MG63 (cell line): ENCODE measurements at places on chromosomes 1 and 21. TPM values are rescaled to one million over a fixed set of nuclear protein-coding genes. Genes with fewer than 3 reads are reported as not detected.

- no peak for DNase-seq
These were observed 149.1 kb downstream of the GREM2 start for GRCh38 chr1:240462766-240463395.

GBP2 gene
- 2.2 and 2.3 TPM in 2 replicates for total RNA-seq

GRCh38 chr1:17892225-17892624 is 137.1 kb downstream of the ACTL8 start:
- no peak for DNase-seq

DNA sequence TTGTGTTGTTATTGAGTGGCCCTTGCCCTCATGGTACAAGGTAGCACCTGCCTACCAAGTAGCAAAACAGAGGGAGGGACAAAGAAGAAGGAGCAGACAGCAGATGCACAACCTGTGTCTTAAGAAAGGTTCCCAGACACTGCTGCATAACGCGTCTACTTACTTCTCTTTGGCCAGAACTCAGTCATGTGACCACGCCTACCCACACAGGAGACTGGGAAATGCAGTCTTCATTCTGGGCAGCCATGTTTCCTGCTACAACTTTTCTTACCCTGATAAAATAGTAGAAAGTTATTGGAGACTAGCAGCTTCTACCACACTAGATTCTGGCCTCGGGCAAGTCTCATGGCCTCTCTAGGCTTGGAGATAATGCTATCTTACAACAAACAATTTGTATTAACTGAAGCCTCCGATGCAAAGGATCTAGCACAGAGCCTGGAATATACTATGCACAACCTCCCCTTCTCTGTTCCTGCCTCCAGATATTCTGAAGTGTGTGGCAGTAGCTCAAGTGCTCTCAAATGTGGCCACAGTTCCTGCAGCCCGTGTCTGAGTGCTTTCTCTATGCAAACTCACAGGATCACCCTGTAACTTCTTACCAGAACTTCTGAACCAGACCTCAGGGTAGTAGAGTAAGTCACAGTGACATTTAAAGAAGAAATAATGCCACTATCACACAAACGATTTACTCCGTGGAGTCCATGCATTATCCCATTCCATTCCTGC is 34.1 kb upstream of the BTG2 start:
- no peak for DNase-seq

DNA sequence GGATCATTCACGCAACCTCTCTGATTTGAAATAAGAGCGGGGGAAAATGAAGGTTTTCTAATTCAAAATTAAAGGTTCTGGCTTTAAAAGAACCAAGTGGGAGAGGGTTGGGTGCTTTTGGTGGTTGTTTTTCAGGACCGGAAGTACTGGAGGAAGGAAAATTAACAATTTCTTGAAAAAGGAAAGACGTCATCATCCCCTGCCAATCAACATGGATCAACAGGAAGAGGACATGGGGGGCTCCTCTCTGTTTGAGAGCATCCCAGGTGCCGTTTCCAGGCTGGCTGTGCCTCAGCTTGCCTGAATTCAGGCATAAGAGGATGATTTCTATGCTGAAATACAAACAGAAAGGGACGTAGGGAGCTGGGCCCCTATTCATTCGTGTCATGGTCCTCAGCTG is 21.6 kb upstream of the NID1 start:
- no peak for DNase-seq

DNA sequence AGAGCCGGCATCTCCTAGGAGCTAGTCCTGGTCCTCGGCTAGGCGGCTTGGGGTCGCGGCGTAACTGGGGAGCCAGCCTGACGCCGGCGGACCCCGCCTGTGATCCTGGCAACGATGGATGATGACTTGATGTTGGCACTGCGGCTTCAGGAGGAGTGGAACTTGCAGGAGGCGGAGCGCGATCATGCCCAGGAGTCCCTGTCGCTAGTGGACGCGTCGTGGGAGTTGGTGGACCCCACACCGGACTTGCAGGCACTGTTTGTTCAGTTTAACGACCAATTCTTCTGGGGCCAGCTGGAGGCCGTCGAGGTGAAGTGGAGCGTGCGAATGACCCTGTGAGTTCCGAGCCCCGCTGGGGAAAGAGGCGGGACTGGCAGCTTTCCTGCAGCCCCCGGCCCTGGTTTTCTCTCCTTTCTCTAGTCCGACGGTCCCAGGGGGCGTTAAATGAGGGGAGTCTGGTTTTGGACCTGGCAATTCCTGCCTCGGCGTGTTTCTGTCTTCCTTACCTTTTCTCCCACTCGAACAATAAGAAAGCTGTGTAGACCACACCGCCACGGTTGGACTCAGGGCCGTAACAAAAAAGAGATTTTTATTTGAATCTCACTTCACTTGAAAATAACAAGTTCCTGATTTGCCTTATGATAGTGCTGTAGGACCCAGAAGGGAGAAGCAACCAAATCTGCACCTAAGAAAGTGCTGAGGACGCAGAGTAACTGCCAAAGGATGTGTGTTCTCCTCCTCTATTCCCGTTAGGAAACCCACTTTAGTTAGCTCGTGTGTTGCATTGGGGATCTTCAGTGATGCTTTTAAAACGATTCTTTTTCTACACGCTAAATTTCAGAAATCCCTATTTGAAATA is at the start of gene SPRTN:
Gene SPRTN (plus strand): TSS at position 24 of the 859 bp plus-strand sequence. CDS start 91 bp downstream, at position 115.
- DNase-seq, result no peak

LCE2A gene
- not detected in 2 replicates for total RNA-seq

CHIT1 gene
- not detected in 2 replicates for total RNA-seq

GRCh38 chr1:24051206-24051945 is 60.6 kb downstream of the MYOM3 start:
- DNase-seq, result no peak

DNA sequence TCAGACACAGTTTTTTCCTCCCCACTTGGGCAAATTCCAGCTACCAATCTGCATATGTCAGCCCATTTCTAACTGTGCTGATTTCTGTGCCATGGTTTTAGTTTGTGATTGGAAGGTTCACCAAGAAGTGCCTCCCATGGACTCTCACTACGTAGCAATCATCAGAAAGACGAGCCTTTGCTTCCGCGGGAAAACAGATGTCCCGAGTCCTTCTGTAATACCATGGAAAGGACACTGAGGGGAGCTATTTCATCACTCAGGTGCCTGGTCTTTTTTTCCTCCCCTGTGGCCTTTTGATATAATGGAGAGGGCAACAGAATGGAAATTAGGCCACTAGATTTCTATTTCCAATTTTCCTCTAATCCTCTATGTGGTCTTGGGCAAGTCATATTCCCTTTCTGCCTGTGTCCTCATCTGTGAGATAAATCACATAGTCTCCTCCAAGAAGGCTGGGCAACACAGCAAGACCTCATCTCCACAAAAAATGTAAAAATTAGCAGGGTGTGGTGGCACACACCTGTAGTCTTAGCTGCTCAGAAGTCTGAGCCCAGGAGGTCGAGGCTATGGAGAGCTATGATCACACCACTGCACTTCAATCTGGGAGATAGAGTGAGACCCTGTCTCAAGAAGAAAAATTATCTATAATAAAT is 24.8 kb downstream of the LEMD1 start:
- DNase-seq, result peak; percentile 7

DNA sequence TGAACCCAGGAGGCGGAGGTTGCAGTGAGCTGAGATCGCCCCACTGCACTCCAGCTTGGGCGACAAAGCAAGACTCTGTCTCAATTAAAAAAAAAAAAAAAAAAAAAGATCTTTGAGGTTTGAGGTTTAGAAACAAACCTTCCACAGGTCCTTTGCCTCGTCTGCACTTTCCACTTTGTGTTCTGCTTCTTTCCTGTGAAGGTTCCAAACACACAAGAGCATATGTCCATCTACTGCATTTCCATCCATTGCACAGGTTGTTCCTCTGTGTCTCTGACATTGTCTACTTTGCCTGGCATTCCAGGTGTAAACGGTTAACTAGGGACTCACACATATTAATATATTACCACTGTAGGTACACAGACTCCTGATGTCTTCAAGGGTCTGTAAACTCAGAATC is 40.1 kb downstream of the DSTYK start:
- DNase-seq, result no peak

DNA sequence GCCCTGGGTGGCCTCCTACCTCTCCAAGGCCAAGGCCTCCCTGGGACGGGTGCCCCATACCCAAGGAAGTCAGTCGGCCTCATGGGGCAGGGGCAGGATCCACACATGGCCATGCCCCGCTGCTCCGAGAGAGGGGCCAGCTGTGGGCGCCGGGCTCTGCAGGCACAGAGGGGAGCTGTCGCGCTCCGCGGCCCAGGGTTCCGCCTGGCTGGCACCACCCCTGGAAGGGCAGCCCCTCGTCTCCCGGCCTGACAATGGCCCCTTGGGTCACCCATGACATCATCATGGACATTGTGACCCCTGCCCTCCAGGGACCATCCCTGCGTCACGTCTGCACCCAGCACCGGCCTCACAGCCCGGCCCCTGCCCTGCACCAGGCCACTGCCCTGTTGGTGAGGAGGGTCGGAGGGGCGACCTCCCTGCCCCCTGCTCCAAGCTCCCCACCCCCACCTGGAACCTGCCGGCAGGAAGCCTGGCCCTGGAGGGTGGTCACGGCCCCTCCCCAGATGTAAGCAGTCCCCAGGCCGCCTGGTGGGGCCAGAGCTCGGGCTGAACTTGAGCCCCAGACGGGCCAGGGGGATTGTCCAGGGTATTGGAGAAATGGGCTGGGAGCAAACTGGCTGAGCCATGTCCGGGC is 5.8 kb downstream of the TTLL10 start:
- DNase-seq, result no peak

DMRTA2 gene
- total RNA-seq, result not detected in 2 replicates

TM2D1 gene
- 16.5 and 37.7 TPM in 2 replicates for total RNA-seq
